HCT116 (cell line): ENCODE measurements at places on chromosomes 4 and X.

GRCh38 chr4:118936406-118936805, 47.8 kb downstream of the SYNPO2 start:
- DNase-seq: no peak

GRCh38 chrX:5672099-5672498, 556.6 kb downstream of the NLGN4X start:
- no peak for DNase-seq

GRCh38 chr4:8320386-8320750, 50.8 kb downstream of the HTRA3 start:
- DNase-seq: no peak

- DNase-seq: no peak
Measured at GRCh38 chr4:52249581-52249980, 198.5 kb downstream of the SPATA18 start.

DNA sequence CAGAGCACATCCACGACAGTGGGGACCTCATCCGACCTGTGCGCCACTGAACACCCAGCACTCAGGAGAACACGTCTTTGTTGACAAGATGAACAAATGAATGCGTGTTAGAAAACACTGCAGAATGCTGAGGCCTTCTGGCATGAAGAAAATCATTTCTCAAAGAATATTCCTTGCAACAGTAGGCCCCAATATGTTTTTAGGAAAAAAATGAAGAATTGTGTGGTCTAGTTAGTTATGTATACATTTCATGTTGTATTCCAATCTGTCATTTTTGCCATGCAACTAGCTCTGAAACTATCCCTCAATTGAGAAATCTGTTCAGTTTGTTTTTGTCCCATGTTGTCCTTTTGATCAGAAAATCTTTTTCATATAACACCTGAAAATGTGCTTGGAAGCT, 77.4 kb upstream of the MAD2L1 start:
- no peak for DNase-seq

DNA sequence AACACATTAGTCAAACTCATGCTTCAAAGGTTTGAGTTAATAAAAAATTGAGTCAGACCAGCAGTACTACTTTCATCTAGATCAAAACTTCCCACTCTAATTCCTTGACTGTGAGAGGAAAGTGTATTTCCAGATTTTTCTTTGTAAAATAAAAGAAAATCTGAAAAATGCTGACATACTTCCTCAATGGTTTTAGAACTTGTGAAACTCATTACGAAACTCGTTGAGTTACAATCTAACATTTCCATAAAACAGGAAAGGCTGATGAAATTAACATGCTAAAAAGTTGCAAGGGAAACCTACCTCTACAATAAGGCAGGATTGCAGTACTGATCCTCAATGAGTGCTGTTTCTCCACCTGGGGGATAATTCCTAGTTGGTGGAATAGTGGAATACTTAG, 217.8 kb upstream of the HCCS start:
- DNase-seq: no peak

GRCh38 chr4:118821590-118822293, 14.2 kb downstream of the SEC24D start:
- DNase-seq: no peak

DNA sequence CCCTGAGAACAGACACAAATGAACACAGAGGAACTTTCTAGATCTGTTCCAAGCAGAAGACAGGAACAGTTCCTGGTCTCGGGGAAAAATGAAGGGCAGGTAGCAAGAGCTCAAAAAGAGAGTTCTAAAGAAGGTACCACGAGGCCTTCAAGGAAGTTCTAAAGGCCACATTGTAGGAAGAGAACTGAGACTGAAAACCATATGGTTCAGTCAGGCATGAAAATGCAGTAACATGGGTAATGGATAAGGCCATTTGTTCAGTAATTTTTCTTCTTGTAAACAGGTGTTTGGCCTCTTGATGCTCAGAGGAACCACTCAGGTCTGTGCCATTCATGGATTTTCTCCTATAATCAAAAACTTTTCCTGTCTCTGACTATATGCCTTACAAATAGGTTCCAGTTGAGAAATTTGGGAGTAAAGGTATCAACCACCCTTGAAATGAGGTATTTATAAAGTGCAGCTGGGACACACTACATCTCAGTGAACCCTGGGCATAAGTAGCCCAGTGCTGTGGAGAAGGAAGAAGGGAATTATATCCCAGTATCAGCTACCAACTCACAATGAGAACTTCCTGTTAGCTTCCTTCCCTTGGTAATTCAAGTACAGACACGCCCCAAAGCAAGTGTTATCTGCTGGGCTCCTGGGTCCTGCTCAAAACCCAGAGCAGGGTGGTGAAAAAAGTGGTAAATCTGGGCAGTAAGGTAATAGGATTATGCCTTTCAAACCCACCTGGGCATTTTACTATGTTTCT, 277.9 kb downstream of the KLHL13 start:
- DNase-seq: no peak

- DNase-seq: peak; percentile 23
Measured at GRCh38 chr4:88054901-88055300, 47.5 kb downstream of the PKD2 start.

DNA sequence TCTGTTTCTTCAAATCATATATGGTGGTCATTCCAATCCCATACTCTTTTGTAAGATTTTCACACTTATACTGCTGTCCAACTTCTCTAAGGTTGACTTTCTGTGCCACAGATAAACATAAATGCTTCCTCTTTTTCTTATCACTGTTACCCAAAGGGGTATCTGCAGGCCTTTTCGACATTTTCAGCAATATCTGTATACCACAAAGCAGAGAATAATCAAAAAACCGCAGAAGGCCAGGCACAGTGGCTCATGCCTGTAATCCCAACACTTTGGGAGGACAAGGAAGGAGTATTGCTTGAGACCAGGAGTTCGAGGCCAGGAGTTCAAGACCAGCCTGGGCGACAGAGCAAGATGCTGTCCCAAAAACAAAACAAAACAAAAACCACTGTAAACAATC, 3.1 kb upstream of the RFC1 start:
- DNase-seq: no peak

GRCh38 chr4:89847571-89848325, 10.8 kb upstream of the SNCA start:
- no peak for DNase-seq

GRCh38 chrX:7985568-7985967, 58.4 kb upstream of the PNPLA4 start:
- no peak for DNase-seq

DNA sequence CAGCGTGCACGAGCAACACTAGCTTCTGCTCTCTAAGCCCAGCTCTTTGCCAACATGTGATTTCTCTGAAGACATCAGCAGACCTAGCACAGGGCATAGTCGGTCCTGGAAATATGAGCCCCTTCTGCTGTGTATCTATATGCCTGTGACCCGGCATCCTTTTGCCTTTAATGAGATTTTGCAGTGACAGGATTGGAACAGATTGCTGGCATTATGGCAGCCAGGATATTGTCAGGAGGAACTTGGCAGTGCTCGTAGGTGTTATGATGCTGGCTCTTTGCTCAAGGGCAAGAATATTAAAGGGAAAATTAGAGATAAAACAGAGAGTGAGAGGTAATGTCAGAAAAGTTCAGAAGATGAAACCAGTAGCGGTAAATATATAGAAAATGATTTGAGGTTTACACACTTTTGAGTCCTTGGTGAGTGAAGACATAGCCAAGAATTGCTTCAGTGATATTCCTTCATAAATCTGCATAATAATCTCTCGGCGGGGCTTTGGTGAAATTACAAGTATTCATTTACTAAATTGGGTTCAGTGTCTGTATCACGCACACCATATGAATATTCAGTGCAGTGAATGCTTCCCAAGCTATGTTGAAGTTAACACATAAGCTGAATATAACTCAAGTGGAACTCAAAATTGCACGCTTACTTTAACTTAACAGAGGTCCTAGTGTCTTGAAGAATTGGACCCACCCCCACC, 502.1 kb upstream of the NR3C2 start:
- DNase-seq: no peak

GRCh38 chr4:3330707-3331106, 37.9 kb downstream of the RGS12 start:
- DNase-seq: no peak

- DNase-seq: peak; percentile 15
Measured at GRCh38 chrX:41759817-41760216, 35.8 kb downstream of the GPR82 start.

DNA sequence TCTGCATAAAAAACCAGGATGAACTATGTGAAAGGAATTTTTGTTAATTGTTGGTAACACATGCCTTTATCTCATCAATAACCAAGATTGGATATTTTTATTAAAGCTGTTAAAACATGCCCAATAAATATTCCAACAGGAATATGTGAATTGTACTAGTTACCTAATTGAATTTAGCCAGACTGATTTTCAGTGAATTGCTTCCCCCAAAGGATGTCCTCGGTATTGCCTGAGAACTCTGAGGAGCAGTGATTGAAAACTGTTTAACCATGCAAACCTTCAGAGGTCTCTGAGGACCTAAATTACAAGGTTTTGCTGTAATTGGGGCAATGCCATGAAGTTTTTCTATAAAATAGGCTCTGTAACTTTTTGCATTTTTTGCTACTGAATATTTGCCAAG, 66.6 kb downstream of the BLTP1 start:
- DNase-seq: no peak

GRCh38 chr4:129788486-129788885, 692.5 kb downstream of the C4orf33 start:
- DNase-seq: no peak

GRCh38 chrX:27575565-27575964, 14.6 kb upstream of the DCAF8L2 start:
- no peak for DNase-seq

DNA sequence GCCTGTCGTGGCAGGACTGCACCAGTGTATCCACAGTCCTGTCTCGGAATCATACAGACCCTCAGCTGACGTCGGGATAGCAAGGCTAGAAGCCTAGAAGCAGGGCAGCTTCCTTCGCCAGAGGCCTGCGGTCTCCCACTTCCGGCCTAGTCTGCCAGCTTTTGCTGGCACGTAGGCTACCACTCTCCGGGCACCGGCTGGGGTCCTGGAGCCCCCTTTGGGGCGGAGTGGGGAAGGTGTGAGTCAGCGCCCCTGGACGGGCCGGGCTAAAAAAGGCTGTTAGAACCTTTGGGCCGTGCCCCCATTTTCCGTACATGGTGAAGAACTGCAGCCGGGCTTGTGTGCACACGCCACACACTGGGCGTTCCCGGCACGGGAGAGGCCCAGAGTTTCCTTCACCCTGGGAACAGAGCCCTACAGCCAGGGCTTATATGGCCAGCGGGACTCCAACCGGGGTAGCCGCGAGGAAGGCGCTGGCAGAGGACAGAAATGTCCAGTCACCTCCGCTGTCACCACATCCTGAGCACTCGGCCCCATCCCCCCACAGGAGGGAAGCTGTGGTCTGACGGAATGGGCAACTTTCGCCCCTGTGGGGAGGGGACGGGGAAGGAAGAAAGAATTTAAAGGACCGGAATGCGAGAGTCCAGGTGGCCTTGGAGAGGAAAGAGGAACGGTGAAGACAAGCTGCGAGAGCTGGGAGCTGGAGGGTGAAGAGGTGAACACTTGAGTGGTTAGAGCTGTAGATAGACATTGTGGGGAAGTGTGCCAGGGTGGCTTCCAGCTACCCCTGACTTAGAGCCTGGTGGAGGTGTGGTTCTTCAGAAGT, 4.6 kb downstream of the MAGIX start:
- no peak for DNase-seq

- no peak for DNase-seq
Measured at GRCh38 chrX:79371101-79371500, 4.0 kb upstream of the ITM2A start.

DNA sequence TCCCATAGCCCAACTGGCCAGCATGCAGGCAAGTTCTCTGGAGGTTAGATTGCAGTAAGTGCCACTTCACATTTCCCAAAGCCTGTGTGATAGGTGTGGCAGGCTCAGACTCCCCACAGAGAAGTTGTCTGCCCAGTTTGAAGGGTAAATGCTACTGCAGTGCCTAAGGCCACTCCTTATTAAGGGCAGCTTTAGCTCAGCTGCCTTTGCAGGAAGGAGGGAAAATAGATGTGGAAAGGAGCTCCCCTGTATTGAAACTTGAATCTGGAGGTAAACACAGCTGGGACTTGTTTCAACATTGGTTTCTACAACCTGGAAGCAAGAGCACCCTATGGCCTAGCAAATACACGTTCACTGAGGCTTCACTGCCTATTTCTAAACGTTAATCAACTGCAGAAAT, 22.4 kb downstream of the NEXMIF start:
- no peak for DNase-seq

DNA sequence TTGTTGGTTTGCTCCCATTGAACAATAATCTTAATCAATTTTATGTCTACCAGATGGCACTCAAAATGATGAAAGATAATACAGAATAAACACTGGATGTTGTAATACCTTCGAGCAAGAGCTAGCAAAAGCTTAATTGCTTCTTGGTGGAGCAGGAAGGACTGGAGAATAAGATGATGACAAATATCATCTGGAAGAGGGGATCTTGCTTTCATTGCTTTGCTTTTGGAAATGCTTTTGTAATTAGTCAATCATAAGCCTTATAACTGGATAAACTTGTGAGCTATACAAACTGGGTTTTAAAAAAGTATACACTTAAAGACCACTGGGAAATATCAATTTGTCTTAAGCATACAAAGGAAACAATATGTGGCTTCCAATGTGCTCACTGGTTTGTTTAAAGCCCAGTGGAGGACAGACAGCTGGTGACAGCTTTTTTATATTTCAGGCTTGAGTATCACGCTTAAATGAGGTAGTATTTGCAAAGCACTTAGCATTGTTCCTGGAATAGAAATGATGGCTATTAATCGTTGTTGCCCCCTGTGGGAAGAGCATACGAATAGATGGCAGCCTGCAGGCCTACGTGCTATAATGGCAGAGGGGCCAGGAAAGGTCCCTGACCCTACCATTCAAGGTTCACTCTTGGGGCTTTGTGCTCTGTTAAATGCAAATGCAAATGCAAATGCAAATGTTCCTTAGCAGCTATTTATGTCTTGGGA, 61.2 kb downstream of the TMEM150C start:
- DNase-seq: no peak

DNA sequence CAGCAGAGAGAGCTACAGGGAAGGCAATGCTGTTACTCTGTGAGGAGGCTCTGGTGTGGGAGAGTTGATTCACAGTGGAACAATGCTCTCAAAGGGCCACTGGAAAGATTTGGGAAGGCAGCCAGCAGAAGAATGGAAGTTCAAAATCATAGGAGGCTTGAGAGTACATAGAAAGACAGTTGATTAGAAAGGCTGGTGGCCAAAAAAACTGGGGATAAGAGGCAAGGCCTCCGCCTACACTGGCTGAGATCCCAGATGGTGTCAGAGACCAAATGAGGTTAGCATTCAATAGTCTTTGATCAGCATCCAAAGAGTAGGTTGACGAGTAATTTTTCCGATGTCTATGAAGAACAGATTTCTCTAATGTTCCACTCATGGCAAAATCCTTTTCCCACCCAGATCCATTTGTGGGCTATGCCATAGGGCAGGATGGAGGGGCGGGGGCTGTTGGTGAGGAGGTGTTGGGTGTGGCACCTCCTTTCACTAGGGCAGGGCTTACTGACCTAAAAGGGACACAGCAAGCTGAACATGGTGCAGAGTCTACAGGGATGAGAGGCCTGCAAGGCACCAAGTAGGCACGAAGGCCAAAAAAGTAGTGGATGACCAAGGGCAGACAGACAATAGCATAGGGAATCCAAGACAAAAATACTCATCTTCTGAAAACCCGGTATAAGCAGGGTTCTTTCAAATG, 15.1 kb downstream of the TEC start:
- DNase-seq: no peak
